ENCODE measurements at places on chromosomes 2 and 18.
A peak's percentile ranks its signal among the peaks of the same experiment; 100 is the strongest.

- peak overlapping the region; percentile 0 for H3K27ac ChIP-seq
- peak overlapping the region; percentile 78 for H3K4me3 ChIP-seq
- H3K27me3 ChIP-seq: peaks cover 24% of the 10 kb centered on the region
- peaks cover 61% of the 10 kb centered on the region for H3K4me1 ChIP-seq
- no peak for DNase-seq
Measured at GRCh38 chr18:22346953-22347605, 70.6 kb downstream of the CTAGE1 start.

DNA sequence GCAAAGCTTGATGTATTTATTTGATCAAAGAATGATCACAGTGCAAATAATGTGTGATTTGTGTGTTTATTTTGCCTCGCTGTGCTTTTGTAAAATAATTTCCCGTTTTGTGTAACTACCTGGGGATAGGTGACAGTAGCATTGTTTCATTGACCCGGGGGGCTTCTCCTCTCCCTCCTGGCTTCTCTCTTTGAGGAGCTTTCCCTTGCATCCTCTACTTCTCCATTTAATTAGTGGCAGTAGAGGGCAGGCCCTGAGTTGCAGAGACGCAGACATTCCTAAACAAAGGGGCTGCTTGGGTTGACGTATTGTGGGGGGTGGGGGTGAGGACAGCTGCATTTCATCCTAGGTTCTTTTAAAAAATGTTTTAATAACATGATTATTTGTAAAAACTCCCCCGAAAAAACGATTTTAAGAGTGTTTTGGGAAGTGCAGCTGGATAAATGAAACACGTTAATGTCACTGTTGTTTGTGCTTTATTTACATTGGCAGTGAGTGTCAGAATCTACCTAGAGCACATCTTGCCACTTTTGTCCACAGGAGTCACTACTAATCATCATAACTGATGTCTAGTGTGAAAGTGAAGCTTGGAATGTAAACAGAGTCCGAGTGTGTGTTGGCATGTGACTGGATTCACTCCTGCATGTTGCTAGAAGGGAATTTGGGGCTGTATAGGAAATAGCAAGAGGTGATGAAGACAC is 2.2 kb downstream of the NEDD4L start:
- peak overlapping the region; percentile 87 for H3K4me3 ChIP-seq
- no peaks in the 10 kb centered on the region for H3K36me3 ChIP-seq
- H3K4me1 ChIP-seq: peaks cover 30% of the 10 kb centered on the region
- H3K27me3 ChIP-seq: peaks cover 29% of the 10 kb centered on the region

GRCh38 chr2:161425728-161426454 is 9.8 kb downstream of the TBR1 start:
- H3K27me3 ChIP-seq: peaks cover 62% of the 10 kb centered on the region
- peaks cover 21% of the 10 kb centered on the region for H3K36me3 ChIP-seq
- no peak overlapping the region for H3K27ac ChIP-seq
- no peak for DNase-seq
- peaks cover 14% of the 10 kb centered on the region for H3K4me1 ChIP-seq
- H3K4me3 ChIP-seq: no peak overlapping the region

GRCh38 chr2:65527451-65528240 is 95.2 kb upstream of the SPRED2 start:
- peaks cover 18% of the 10 kb centered on the region for H3K4me1 ChIP-seq
- no peaks in the 10 kb centered on the region for H3K27me3 ChIP-seq
- no peak overlapping the region for H3K27ac ChIP-seq
